ENCODE measurements at places on chromosomes 11 and 22. TPM values are rescaled to one million over a fixed set of nuclear protein-coding genes. Genes with fewer than 3 reads are reported as not detected.

MAML2 gene
- 17.1 TPM for total RNA-seq

TSPAN32 gene
- total RNA-seq: not detected

GLYATL2 gene
- not detected for total RNA-seq

BDNF gene
- 2.6 TPM for total RNA-seq

H19 gene
- 0.37 TPM for total RNA-seq

USP28 gene
- total RNA-seq: 30.5 TPM

KRTAP5-7 gene
- total RNA-seq: not detected

GLB1L3 gene
- total RNA-seq: not detected

STX5 gene
- 41.3 TPM for total RNA-seq

FAM180B gene
- total RNA-seq: not detected

SERPIND1 gene
- total RNA-seq: 1.8 TPM

TRIM22 gene
- total RNA-seq: 73.4 TPM

NCF4 gene
- total RNA-seq: not detected

UPK3A gene
- not detected for total RNA-seq

SCGB1C1 gene
- not detected for total RNA-seq

OVCH2 gene
- total RNA-seq: not detected

ISX gene
- total RNA-seq: not detected

All from endothelial cell of umbilical vein (primary cell).